ENCODE measurements at places on chromosomes 5 and 9.
A peak's percentile ranks its signal among the peaks of the same experiment; 100 is the strongest.

DNA sequence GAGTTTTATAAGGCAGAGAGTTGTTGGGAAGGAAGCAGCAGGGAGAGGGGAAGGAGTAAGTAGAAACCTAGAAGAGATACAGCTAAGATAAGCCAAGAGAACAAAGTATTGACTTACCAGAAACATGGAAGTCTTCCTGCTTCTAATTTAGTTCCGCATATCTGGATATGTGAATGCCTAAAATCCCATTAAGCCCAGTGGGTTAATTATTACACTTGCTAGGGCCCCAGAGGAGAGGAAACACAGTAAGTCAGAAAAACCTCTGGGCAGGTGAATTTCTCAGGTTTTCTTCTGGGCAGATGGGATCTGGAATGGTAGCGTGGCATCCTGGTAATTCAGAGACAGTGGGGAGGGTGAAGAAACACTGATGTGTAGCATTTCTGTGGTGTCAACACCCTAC lies 104.7 kb upstream of the GABRP start:
- no peak for DNase-seq

DNA sequence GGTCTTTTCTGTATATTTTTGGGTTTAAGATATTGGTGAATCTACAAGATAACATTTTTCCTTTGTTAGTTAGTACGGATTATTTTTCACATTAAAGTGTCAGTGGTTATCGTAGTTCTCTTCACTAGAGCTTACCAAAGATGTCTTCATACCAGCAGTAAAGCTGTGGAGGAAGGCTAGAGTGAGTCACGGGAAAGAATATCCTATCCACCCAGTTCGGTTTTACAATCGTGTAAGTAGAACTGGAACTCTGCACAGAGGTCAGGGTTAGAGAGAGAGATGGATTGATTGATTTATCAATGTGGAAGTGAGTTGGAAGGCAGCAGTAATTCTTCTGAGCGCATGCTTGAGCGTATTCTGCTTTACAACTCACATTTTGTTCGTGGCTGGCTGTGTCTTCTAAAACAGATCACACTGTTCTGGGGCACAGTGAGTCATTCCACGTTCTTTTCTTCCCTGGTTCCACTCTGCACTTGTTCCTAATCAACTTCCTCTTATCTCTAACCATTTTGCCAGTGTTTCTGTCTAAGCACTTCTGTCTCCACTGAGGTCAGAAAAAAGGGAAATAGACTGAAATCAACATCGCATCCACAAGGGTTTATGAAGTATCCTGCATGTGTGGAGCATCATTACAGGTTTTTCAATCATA lies 86.5 kb upstream of the ARRDC3 start:
- peak; percentile 77 for DNase-seq

DNA sequence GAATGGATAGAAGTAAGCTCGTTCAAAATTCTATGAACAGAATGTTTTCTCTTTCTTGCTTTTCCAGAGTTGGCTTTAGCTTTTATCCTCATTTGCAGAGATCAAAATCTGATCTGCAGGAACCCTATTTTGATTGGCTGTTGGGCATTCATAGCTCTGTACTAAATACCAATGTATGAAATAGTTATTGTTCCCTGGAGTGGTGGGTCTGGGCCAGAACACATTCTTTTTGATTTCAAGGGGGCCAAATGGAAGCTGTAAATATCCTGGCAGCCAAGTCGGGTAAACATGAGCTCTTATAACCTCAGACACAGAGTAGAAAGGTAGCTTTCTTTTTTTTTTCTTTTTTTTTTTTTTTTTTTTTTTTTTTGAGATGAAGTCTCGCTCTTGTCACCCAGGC lies 241.5 kb downstream of the PDZD2 start:
- DNase-seq, result no peak

GRCh38 chr9:133290751-133291302 lies 15.8 kb upstream of the ABO start:
- DNase-seq, result no peak

DNA sequence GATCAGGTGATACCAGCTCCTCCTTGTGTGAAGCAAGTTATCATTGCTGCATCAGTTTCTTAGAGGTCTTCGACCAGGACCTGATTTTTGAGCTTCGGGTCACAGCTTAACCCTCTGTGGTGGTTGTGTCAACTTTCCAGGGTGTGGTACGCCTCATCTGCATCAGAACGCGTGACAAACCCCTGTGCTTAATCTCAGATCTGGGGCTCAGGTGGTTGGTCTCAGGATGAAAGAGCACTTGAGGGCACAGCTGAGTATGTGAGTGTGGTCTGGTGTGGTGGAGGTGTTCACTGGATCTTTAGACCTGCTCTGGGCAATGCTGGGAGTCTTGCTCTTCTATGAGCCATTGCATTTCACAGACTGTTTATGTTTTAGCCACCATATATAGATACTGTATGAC lies 64.1 kb downstream of the OSTF1 start:
- DNase-seq, result no peak

DNA sequence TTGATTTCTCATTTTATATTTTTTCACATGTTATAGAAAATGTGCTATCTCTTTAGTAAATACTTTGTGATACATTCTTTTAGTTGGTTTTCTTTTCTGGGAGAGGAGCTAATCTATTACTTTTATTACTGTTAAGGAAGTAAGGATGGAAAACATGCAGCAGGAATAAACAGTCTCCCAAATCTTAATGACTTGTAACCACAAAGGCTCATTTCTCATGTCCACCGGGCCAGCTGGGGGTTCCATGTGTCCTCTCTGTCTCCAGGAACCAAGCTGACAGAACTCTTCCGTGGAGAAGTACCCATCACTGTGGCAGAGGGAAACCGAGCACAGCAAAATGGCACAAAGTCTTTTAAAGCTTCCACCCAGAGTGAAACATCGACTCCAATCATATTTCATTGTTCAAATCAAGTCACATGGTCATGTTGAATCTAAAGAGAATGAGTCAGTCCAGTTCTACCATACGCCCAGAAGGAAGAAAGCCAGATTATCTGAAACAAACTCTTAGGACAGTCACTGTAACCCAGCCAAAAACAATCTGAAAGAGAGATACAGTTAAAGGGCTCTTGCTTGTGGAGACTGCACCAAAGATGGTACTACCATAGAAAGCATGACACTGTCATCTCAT lies 97.1 kb upstream of the CDH6 start:
- DNase-seq, result no peak

GRCh38 chr5:14509556-14509955 lies 72.0 kb upstream of the OTULINL start:
- no peak for DNase-seq

DNA sequence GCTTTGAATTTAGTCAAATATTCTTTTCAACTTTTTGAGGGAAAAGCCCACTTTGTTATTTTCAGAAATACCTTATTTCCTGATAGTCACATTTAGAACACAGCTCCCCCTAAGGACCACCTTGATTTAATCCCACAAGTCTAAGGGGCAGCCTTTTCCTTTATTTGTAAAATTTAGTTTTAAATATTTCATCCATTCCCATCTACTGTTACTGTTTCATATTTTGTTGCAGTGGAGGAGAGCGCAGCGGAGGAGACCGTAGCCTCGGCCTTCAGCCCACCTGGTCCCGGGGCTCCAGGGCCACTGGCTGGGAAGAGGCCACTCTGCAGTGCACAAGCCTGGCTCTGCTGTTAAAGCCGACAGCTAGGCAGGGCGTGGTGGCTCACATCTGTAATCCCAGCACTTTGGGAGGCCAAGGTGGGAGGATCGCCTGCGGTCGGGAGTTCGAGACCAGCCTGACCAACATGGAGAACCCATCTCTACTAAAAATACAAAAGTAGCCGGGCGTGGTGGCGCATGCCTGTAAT lies 19.6 kb downstream of the LPCAT1 start:
- no peak for DNase-seq

GRCh38 chr9:27033815-27034403 lies 28.4 kb upstream of the LRRC19 start:
- peak; percentile 36 for DNase-seq

GRCh38 chr9:89887286-89887685 lies 282.5 kb downstream of the GADD45G start:
- no peak for DNase-seq

GRCh38 chr5:92749943-92750342 lies 831.1 kb downstream of the NR2F1-AS1 start:
- DNase-seq, result no peak

DNA sequence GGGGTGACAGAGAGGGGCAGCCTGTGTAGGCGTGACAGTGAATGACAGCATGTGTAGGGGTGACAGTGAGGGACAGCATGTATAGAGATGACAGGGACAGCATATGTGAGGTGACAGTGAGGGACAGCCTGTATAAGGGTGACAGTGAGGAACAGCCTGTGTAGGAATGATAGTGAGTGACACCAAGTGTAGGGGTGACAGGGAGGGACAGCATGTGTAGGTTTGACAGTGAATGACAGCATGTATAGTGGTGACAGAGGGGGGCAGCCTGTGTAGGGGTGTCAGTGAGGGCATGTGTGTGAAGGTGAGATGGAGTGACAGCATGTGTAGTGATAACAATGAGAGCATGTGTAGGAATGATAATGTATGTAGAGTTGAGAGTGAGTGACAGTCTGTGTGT lies 8.7 kb upstream of the GAPT start:
- no peak for DNase-seq

- DNase-seq, result peak; percentile 25
Observed at GRCh38 chr9:99820685-99821395, 845 bp upstream of the NR4A3 start.

GRCh38 chr9:121013911-121014310 lies 36.2 kb downstream of the C5 start:
- DNase-seq, result no peak

- DNase-seq, result no peak
Observed at GRCh38 chr5:109143031-109143430, 266.7 kb downstream of the PJA2 start.

DNA sequence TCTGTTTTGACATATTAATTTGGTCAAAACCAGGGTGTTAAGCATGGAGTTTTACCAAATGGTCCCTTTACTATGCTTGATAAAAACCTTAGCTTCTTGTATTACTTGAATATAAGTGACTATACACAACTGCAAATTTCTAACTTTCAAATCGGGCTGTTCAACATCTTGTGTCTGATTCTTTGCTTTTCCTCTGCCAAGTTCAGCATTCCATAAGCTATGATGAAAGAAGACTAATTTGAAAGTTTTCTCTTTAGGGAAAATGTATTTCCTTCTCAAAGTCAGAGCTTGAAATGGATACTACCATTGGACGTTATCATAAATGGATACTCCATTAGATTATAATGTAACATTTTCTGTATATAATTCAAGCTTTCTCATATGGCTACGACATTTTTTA lies 792.9 kb downstream of the EFNA5 start:
- no peak for DNase-seq

GRCh38 chr9:132769906-132770769 lies 99.9 kb downstream of the GTF3C4 start:
- peak; percentile 69 for DNase-seq

GRCh38 chr9:115170358-115171073 lies 52.6 kb upstream of the TNC start:
- DNase-seq, result no peak

DNA sequence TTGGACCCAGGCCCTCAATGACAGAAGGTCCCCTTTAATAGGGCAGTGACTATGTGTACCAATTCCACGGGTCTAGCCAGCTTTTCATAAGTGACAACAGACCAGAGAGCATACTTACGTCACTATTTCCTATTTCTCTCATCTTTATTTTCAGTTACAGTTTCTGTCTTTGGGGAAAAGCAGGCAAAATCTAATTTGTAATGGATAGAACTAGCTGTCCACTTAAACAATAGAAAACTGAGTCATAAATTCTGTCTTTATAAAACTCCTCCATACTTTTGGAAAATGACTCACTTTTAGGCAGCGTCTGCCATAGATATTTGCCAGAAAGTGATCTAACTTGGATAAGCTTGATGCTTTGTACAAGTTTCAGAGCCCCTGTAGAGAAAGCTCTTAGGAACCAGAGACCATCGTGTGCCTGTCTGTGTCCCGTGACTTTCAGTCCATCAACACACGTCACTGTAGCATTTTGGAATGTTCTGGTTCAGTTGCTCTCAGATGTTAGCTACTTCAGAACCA lies 101.9 kb downstream of the F2RL2 start:
- DNase-seq, result no peak

DNA sequence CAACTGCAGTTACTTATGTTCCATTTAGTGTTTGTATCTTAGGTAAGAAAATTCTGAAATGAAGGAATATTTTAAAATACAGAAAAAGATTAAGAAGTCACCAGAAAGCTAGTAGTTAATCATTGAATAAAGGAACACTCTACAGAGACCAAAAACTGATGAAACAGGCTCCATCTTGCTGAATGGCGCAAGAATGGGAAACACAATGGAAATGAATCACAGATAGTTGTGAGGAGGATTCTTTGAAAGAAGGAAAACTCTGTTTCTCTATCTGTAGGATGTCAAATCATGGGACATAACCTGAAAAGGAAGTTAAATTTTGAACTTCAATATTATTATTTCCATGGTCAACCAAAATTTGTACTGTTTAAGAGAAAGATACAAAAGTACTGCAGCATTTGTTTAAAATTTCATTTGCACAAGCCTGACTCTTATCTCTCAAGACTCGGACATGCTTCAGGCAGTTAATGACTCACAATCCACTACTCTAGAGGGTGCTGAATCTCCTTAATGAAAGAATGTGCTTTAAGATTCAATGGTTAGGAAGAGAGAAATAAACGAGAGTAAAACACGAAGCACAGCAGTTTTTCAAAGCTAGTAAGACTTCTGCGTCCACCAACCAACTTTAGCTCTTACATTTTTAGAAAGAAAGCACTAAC lies 1064.4 kb upstream of the DMAC1 start:
- no peak for DNase-seq

- DNase-seq, result no peak
Observed at GRCh38 chr9:96619124-96619465, 548 bp downstream of the CDC14B start.

- DNase-seq, result peak; percentile 23
Observed at GRCh38 chr5:171904886-171905285, 101.6 kb downstream of the FBXW11 start.

DNA sequence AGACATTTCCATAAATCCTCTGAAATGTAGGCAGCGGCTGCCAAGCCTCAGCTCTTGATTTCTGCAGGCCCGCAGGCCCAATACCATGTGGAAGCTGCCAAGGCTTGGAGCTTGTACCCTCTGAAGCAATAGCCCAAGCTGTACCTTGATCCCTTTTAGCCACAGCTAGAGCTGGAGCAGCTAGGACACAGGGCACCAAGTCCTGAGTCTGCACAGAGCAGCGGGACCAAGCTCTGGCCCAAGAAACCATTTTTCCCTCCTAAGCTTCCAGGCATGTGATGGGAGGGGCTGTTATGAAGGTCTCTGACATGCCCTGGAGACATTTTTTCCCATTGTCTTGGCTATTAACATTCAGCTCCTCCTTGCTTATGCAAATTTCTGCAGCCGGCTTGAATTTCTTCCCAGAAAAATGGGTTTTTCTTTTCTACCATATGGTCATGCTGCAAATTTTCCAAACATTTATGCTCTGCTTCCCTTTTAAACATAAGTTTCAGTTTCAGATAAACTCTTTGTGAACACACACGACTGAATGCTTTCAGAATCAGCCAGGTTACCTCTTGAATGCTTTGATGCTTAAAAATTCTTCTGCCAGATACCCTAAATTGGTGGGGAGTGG lies 14.4 kb upstream of the ZFR start:
- no peak for DNase-seq

GRCh38 chr5:1490376-1490775 lies 33.4 kb downstream of the LPCAT1 start:
- no peak for DNase-seq

GRCh38 chr9:104971511-104971910 lies 43.6 kb upstream of the ABCA1 start:
- no peak for DNase-seq

- DNase-seq, result peak; percentile 11
Observed at GRCh38 chr5:57494104-57495098, 11.8 kb upstream of the ACTBL2 start.
